ENCODE measurements at places on chromosomes 2 and 18.

- DNase-seq = peak; percentile 53
Measured at GRCh38 chr18:48715711-48716361, 177.0 kb downstream of the CTIF start.

- DNase-seq = no peak
Measured at GRCh38 chr2:216648105-216648504, 14.9 kb downstream of the IGFBP2 start.

GRCh38 chr18:3466045-3466444, 16.1 kb downstream of the TGIF1 start:
- DNase-seq = no peak

DNA sequence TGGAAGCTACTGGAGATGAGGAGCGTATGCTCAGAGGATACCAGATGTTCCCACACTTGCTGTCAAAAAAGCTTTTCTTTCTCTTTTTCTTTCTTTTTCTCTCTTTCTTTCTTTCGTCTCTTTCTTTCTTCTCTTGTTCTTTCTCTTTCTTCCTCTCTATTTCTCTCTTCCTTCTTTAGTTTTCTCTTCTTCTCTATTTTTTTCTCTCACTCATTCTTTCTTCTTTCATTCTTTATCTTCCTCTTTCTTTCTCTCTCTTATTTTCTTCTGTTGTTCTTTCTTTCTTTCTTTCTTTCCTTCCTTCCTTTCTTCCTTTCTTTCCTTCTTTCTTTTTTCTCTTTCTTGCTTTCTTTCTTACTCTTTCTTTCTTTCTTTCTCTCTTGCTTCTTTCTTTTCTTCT, 457.6 kb downstream of the CMPK2 start:
- no peak for DNase-seq

DNA sequence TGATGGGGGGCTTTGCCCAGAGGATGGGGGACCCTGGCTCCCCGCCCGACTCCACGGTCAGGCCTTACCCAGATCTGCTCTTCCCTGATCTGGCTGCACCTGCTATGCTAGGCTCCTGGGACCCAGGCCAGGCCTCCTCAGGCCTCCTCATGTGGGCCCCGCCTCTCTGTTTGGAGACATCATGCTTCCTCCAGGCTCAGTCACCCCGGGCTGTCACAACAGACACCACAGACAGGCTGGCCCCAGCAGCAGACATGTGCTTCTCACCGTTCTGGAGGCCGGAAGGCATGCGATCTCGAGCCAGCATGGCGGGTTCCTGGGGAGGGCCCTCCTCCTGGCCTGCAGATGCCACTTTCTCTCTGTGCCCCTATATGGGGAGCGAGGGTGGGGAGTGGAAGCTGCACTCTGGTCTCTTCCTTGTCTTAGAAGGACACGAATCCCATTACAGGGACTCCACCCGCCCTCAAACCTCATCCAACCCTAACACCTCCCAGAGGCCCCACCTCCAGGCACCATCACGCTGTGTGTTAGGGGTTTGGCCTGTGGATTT, 10.8 kb upstream of the NEU4 start:
- DNase-seq = no peak

DNA sequence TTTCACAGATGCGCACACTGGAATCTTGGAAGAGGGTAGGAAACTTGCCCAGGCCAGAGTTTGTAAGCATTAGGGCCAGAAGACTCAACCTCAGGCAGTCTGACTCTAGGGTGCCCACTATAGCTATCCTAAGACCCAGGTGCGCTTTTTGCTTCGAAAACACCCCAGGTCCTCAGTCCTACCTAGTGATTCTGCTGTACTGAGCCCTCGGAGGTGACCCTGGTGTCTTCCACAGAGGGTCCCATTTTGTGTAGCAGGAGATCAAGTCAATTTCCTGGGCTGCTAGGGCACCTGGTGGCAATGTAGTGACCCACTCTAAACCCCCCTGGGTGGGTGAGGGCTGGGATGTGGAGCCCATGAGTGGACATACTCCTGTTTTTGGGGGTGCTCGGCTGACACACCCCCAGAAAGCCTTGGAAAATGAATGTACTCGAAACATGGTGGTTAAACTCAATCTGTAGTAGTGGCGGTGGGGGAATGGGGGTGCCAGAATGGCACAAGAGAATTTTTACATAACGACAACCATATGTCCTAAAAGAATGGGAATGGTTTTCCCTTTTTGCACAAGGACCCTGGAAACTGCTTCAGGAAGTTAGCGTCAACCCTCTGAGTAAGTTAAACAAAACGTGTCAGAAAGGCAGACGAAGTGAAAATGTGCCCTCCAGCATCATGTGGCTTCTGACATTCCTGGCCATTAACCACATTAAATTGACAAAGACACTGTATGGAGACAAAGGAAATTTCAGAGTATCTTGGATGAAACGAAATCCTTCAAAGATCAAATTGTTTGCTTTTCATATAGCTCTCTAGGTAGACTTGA, 218.0 kb upstream of the COPS8 start:
- DNase-seq = no peak

DNA sequence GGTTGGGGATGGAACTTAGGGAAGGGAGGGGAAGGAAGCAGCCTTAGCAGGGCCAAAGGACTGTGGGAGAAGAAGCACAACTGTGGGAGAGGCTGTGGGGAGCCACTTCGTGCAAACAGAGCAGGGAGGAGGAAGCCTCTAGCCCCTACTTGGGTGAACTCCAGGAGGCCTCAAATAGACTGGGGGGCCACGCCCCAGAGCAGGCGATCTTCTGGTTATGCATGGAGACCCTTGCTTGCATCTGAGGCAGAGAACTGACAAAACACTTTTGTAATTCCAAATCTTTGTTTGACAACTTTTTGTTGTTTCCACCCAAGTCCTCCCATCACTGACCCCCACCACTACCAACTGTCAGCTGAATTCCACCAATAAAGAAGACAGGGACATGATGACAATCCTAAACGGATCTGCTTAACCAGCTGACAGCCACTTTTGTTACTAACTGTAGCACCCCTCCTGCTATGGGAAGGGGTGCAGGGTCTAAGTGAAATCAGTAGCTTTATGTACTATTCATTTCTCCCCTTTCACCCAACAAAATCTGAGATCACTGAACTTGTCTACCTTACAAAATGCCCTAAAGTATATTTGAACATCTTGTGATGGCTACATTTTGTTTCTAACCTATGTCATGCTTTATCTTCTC, 80.5 kb upstream of the CPO start:
- DNase-seq = no peak

DNA sequence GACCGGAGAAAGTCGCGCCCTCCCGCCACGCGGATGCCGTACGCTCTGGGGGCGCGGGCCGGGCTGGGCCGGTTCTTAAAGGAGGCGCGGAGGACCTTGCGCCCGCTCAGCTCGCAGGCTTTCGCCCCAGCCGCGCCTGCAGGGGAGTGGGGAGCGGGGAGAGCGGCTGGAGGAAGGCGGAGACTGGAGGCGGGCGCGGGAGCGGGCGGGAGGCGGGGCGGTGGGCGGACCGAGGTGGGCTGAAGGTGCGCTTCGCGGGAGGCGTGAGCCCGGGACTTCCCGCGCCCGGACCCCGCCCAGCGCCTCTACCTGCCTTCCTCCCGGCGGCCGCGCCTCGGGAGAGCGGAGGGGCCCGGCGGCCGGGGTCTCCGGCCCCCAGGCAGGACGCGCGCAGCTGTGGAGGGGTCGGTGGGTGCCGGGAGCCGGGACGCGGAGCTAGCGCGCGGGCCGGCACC, at the start of gene ADRA2B:
ADRA2B (minus strand) TSS at position 148 of the 455 bp plus-strand sequence. CDS start 422 bp downstream, outside the sequence.
- no peak for DNase-seq

- no peak for DNase-seq
Measured at GRCh38 chr2:190655570-190655969, 6.7 kb downstream of the NAB1 start.

GRCh38 chr2:148887350-148888002, 12.4 kb downstream of the KIF5C start:
- DNase-seq = no peak

DNA sequence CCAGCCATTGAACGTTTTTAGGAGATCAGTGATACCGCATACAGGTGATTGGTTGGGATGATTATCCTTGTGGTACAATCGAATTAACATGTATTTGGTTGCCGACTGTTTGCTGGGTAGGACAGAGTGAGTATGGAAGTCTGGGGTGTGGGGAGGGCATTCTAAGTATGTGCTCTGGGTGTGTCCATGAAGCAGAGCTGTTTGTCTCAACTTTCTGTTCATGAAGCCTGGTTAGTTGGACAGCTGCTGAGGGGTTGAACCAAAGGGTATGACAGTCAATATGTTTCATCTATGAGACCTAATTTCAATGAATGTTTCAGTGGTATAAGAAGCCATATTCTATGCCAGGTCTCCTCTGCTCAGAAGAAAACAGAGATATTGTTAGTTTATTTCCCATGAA, 21.9 kb upstream of the SPTBN1 start:
- DNase-seq = no peak

Data from SIG-M5 (cell line).